ENCODE measurements at places on chromosomes 16 and 17.

GRCh38 chr17:79137789-79138165 lies 63.2 kb downstream of the ENGASE start:
- no peak for DNase-seq

DNA sequence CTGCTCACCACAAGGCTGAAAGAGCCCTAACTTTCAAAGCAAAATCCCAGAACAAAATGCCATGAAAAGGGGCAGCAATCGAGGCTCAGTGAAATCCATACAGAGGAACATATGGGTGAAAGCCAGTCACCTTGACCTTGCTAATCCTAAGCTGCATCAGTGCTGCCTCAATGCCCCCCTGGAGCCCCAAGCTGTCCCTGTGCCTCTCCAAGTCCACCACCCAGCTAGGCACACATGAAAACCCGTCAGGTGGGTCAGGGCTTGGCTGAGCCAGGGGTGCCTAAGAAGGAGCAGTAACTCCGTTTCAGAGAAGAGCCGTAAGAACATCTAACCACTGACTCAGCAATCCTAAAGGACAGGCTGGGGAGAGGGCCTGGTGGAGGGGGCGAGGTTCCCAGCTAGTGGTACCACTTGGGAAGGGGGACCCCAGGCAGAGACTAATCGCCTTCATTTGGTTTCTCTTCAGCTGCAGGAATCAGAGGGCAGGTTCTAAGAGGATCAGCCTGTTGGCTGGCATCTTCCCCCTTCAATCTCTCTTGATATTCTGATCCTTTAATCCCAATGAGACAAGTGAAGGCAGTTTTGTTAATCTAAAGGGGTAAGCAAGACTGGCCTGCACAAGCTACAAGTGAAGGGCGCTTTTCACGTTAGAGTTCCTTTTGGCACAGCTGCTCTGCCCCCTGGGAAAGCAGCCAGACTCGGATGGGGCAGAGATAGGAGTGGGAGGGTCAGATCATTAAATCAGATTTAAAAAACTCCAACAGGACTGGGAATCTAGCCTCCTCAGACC lies 7.6 kb downstream of the PITPNA start:
- no peak for DNase-seq

- DNase-seq, result no peak
These were observed 78.0 kb downstream of the ENGASE start for GRCh38 chr17:79152636-79153035.

GRCh38 chr16:84603940-84604339 lies 13.9 kb downstream of the COTL1 start:
- no peak for DNase-seq

- DNase-seq, result no peak
These were observed 57.8 kb downstream of the USP43 start for GRCh38 chr17:9702914-9703780.

DNA sequence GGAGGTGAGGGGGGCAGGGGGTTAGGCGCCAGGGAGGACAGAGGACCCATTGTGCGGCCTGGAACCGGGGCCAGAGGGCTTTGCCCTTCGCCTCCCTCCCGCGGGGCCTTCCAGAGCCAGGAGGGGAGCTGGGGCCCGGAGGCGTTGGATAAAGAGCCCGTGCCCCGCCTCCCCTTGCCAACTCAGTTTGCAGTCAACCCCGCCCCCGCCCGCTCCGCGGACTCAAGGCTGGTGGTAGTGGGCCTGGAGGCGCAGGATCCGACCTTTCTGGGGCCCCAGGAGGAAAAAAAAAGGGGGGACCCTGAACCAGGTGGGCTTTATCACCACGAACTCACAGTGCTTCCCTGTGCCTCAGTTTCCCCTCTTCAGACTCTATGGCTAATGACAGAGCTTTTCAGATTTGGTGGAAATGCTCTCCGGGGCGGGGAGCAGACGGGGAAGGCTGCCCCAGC lies 2.0 kb upstream of the SPHK1 start:
- no peak for DNase-seq

GRCh38 chr16:66873685-66874055 lies 6.6 kb upstream of the PDP2 start:
- no peak for DNase-seq

DNA sequence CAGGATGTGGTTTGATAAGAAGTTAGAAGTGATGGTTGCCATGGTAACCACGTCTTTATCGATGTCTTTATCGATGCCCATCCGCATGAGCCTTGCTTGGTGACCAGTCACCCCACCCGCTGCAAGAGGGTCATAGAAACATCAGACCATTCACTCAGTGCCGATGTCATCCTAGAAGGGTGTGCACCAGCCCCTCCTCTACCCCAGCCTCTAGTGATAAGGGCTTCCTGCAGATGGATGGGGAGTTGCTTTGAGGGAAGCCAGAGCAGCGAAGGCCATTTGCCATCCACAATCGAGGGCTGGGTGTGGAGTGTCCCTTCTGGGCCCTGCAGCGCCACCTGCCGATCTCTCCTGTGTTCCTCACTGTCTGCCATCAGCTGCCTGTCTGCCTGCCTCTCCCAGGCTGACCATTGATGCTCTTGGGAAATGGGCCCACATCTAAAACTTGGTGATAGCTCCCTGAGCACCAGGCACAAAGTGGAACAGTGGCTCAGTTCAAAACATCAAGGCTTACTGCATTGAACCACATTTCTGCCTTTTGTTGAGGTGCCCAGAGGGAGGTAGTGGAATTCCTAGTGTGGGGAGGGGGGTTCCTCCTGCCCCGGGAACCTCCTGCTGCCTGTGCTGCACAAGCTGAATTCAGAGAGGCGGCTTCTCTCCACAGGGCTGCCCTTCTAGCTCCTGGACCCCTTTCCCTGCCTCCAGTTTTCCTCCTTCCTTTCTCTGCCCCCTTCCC lies 8.9 kb downstream of the CALB2 start:
- DNase-seq, result peak; percentile 91

GRCh38 chr16:80006241-80007215 lies 406.0 kb upstream of the MAF start:
- no peak for DNase-seq

DNA sequence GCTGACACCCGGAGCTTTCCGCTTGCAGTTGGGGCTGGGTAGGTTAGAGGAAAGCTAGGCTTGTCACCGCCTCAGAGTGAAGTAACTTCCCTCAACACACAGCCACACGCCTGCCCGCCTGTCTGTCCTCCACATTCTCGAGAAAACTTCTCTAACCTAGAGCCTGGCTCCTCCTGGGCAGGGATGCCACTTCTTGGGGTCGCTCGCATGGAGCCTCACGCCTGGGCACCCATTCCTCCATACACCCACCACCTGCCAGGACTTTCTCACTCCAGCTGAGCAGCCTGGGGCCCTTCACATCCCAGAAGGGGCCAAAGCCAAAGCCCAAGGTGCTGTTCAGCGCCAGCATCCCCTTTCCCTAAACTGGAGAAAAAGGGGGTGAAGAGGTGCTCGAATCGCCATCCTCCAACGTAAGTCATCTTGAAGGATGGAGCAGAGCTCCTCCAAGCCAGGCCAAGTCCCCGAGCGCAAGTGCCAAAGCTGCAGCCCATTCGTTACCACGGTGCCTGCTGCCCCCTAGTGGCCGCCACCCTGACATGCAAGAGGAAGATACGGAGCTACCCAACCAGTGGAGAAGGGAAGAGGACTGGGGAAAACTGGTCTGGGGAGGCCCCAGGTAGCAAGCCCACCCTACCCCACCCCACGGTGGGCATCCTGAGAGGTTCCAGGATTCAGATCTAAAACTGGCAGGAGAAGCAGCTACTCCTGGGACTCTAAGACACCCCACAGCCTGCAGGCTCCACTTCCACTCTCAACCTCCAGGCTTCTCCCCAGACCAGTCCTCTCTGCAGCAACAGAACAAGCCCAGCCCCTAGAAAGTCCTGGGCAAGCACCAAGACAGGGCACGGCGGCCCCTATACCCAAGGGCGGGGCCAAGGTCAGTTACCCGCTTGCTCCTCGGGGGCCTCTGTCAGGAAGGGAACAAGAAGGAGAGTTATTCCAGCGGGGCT lies 63.1 kb downstream of the MYO18A start:
- peak; percentile 87 for DNase-seq

- peak; percentile 66 for DNase-seq
These were observed 222.7 kb upstream of the CIBAR2 start for GRCh38 chr16:85334718-85335583.

GRCh38 chr17:65535777-65536572 lies 25.5 kb downstream of the AXIN2 start:
- no peak for DNase-seq

DNA sequence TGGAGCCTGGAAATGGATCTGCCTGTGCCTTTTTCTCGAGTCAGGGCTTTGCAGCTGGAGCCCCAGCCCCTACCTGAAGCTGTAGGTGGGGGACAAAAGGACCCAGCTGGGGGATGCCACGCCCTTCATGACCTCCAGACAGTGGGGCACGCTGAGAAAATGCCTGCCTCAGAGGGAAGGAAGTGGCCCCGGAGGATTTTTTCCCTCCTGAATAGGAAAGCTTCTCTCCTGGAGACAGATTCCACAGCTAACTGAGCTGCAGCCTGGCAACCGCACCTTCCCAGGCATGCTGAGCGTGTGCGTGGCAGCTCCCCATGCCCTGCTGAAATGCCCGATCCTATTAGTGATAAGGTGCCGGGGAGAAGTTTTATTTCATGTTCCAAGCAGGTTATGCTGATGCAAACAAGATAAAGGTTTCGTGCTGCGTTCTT lies 58.0 kb downstream of the AIPL1 start:
- no peak for DNase-seq

DNA sequence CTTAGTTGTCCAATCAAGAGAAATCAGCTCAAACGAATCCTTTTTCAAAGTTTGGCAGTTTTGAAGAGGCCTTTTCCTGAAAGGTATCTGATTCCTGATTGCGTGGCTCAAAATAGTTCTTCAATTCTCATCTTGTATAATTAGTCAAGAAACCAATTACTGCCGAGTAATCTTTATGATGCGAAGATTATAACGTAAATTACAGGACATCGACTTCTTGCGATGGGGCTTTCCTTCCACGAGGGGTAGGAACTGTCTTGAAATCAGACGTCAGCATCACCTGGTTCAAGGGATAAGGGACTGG lies 644 bp upstream of the ARL2BP start:
- DNase-seq, result no peak

DNA sequence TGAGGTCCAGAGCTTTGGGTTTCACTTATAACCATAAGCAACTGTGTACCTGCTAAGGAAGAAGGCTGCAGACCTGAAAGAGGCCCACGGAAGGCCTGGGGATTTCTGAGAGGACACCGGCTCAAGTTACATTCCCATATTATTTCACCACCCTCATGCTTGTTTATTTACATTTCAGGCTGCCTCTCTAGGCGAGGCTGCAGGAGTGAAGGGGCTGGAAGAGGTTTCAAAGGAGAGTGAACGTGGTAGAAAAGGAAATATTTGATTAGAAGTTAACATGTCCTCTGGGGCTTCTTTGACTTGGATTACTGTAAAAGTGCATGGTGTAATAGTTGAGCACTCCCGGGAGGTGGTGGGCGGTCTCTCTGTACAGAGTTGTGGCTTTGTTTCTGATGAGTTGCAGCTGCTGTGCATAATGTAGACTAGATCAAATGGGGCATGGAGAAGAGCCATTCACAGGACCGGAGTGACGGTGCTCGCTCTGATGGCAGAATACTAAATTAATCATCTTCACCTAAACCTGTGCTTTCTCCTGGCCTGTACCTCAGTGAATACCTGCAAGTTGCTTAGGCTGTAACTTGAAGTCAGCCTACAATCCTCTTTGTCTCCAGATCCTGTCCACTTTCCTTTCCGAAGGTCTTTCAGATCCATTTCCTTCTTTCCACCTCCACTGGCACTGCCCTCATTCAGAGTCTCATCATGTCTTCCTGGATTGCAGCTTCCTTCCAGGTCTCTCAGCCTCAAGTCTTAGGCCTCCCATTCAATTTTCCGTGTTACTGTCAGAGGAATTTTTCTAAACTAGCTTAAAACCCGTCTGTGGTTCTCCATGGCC lies 1.9 kb upstream of the CPD start:
- DNase-seq, result peak; percentile 28

DNA sequence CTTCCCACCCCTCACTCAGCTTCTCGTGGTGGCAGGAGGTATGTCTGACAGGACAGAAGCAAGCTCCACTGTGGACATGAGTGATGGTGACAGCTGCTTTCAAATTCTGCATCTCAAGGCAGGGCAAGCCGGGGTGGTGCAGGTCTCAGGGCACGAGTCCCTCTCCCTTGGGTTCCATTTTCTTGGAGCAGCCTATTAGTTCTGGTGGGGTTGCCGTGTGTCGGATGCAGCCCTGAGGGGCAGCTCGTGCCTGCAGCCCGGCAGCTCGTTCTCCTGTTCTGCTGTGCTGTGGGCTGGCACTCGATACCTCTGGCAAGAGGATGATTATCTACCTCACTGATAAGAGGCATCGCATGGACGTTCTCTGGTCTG lies 16.5 kb upstream of the CLEC18C start:
- peak; percentile 8 for DNase-seq

DNA sequence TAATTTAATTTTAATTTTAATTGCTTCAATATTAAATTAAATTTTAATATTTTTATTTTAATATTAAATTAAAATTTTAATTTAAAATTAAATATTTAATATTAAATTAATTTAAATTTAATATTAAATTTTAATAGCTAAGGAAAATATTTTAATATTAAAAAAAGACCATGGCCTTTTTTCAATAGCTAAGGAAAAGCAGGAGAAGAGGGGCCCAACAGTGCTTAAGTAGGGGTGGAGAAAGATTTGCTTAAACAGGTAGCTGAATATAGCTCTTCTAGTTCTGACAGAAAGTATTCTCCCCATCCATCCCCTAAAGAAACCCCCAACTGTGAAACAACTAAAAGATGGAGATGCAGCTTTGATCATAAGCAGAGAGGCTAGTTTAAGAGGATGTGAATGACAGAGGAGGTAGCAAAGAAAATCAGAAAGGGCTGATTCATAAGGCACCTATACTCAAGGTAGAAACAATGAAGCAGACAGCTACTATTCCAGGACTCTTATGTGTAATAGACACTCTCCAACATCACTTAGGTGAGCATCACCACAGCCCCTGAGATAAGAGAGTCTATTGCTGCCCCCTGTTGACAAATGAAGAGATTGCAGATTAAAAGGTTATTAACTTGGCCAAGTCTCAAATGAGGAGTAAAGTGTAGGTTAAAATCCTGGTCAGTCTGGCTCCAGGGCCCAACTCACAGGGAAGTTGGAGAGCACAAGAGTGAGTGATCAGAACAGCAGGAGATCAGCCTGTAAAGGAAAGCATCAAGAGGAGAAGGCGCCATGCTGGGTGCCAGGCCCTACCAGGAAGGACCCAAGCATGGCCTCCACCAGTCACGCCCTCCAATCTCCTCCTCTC lies 7.8 kb upstream of the RNASEK start:
- peak; percentile 75 for DNase-seq

DNA sequence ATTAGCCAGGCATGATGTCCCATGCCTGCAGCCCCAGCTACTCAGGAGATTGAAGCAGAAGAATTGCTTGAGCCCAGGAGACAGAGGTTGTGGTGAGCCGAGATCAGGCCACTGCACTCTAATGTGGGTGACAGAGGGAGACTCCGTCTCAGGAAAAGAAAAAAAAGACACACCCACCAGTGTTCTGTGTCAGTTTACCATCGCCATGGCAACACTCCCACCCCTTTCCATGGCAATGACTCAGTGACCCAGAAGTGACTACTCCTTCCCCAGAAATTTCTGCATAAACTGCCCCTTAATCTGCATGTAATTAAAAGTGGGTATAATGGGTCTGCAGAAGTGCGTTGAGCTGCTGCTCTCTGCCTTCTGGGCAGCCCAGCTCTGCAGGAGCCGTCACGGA lies 4.0 kb upstream of the ZC3H18 start:
- no peak for DNase-seq
